Progenitor cell of endocrine pancreas (in vitro differentiated cells): ENCODE measurements at places on chromosomes 1 and 21.

GRCh38 chr1:59674595-59674994 lies 140.2 kb upstream of the HOOK1 start:
- no peak for DNase-seq

DNA sequence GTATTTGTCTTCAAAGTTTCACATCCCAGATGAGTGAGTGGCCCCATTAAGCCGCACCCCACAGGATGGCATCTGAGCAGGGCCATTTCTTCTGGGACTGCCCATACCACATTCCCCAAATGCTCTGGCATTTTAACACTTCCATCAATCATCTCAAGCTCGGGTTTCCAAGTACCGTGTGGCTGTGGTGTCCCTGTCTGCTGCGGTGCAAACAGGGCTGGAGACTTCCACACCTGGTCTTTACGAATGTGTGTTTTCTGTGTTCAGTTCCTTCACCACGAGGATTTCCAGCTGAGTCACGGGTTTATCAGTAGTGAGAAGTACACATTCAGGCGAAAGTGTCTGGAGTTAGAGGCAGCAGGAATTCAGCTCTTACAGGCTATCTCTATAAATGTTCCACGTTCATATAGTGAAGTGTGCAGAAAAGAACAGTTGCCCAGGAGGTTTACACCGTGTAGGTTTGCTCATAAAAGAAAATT lies 195.2 kb downstream of the RHOU start:
- DNase-seq = no peak

DNA sequence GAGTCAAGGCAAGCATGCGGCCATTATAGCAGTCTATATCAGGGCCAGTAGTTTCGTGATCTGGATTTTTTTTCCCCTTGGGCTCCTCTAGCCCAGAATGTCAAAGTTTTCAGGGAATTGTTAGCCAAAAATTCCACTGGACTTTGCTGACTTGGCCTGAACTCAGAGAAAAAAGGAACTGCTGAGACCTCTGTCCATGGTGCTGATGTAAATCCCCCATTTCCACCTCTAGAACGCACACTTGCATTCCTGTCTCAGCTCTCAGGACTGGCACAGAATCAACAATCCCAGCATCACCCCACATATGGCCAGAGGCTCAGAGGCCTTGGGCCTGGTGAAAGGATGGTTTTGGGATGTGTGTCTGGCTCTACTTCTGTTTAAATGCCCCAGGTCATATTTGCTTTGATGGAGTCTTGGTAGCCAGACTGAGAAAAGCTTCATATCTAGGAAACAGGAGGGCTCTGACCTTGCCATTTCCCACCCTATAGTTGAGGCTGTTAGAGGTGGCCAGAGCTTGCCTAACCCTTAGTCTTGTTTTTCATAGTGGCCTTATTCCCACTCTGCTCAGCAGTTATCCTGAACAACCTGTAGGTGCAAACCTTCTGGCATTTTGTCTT lies 16.9 kb upstream of the EFCAB14 start:
- peak; percentile 49 for DNase-seq

- DNase-seq = no peak
Observed at GRCh38 chr1:16023050-16023653, 1.3 kb downstream of the CLCNKA start.

GRCh38 chr21:31479714-31480113 lies 135.7 kb upstream of the TIAM1 start:
- DNase-seq = no peak

GRCh38 chr1:174815036-174815435 lies 184.7 kb upstream of the CACYBP start:
- DNase-seq = no peak

DNA sequence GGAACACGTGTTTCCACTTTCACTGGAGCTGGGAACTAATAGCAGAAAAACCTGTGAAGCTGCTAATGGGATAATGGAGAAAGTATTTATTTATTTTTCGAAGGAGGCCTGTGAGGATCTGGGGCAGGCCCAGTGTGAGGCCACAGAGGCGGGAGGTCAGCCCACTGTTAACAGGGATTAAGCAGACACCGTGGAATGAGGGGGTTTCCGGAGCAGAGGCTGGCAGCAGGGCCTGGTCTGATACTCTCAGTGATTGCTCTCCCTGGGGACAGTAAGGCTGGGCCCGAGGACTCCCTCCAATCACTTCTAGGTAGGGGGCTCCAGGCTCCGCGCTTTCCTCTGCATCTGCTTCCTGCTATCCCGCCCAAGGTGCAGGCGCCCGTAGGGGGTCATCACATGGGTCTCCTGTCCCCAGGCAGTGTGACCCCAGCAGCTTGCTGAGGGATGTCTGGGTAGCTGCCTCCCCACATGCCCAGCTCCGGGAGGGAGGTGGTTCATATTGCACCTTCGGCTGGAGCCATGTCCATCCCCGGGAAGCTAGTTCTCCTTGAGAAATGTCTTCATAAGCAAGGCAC lies 28.8 kb upstream of the CDCA8 start:
- no peak for DNase-seq

GRCh38 chr21:35824136-35824535 lies 236.2 kb downstream of the SETD4 start:
- DNase-seq = no peak

- no peak for DNase-seq
Observed at GRCh38 chr1:193542690-193543089, 356.3 kb upstream of the B3GALT2 start.

GRCh38 chr1:59455206-59455605 lies 158.3 kb downstream of the FGGY start:
- no peak for DNase-seq

DNA sequence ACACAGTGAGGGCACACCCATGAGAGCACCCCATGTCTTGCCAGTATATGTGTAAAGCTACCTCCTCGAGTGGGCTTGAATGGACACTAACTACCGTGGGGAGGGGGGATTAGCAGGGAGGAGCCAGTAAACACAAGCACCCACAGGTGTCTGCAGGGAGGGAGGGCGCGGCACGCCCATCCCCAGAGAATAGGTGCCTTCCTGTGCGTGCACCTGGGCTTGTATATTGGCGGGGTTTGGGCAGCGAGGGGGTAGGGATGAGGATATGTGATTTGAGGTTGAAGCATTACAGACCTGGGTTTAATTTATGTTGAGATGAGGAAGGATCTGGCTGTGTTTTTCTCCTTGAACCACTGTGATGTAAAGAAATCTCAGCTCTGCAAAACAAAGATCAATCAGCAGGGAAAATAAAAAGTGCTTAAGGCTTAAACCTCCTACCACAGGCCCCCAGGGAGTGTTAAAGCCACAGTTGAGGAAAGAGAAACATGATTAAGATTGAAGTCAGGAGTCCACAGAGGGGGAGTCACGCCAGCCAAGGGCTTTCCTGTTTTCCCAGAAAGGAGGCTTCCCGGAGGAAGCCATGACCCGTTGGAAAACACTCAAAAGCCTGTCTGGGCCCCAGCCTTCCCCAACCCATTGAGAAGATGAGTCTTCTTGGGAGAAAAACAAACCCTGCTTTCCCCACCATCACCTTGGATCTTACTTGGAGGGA lies 80.0 kb downstream of the CAMK2N1 start:
- no peak for DNase-seq

GRCh38 chr1:180916771-180917170 lies 4.1 kb downstream of the KIAA1614 start:
- DNase-seq = no peak

- no peak for DNase-seq
Observed at GRCh38 chr1:94092210-94092613, 28.7 kb downstream of the ABCA4 start.

DNA sequence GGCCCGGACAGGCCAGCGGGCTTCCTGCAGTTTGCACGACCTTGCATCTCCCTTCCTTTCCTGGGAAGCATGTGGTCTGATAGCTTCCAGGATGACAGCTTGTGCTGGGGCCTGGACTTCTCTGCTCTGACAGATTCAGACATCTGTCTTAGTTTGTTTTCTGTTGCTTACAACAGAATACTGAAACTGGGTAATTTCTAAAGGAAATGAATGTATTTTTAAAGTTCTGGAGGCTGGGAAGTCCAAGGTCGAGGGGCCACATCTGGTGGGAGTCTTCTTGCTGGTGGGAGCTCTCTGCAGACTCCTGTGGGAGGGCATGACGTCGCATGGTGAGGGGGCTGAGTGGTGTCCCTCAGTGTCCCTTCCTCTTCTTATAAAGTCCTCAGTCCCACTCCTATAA lies 35.3 kb upstream of the TENT5B start:
- no peak for DNase-seq

DNA sequence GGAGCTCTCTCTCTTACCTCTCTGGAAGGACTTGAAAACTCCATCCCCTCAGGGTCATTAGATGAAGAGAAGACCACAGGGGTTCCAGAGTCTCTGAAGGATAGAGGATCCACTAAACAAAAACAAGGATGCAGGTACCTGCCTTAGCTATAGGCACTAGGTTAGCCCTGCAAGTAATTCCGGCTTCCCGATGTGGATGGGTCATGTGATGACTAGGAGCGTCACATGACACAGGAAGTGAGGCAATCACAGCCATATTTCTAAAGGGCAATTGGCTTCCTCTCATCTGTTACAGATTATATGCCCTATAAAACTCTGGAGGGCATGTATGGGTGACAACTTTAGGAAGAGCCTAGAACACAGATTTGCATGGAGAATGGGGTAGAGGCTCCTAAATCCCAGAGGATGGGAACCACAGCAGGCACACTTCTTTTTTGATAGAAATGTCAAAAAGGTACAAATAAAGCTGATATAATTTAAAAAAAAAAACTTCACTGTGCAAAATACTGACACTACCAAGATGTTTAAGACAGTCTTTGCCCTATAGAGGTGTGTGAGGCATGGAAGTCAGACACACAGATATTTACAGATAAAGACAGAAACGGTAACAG lies 14.1 kb downstream of the ENTREP3 start:
- no peak for DNase-seq

DNA sequence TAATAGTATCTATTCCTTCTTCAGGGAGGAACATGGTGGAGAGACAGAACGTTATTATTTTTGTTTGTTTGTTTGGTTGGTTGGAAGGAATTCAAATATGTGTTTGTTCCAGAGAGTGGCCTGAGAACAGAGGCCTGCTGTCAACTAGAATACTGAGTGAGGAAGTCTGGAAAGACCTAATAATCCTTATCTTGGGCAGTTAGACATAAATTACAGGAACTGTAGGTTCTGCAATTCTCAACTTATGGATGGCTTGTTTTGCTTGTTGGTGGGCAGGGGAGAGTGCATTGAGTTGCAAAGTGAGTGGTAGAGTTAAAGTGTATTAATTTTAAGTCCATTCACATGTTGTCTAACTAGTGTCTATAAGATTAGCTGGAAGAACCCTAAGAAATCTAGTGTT lies 197.6 kb downstream of the BACH1 start:
- DNase-seq = no peak

GRCh38 chr1:229397762-229398161 lies 36.1 kb downstream of the ACTA1 start:
- DNase-seq = no peak

- DNase-seq = no peak
Observed at GRCh38 chr1:27624467-27625178, 10.4 kb downstream of the FGR start.

DNA sequence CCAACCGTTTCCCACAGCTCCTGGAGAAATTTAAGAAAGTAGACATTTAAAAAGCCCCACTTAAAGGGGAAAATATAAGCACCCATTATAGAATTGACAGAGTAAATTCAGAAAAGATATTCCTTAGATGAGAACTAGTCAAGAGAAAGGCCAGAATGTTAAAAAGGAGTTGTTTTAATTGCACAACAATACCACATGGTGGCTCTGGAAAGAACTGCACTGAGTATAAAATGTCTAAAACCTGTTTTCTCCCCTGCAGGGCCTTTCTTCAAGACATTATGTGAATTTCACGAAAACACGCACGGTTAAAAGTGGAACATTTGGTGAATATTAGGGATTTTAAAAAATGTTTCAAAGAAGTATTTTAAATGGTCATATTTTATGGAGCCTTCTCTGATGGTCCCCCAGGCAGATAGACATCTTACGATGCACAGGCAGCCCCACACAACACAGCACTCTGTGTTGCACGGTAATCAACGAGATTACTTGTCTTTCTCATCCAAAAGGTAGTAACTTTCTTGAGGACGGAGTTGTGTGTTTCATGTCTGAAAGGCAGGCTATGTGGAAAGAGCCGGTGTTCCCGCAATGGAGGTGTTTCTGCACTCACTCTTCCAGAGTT lies 101.9 kb downstream of the PRRX1 start:
- DNase-seq = no peak

- DNase-seq = no peak
Observed at GRCh38 chr1:29408831-29409605, 172.7 kb downstream of the PTPRU start.

GRCh38 chr1:211353562-211354212 lies 27.1 kb downstream of the TRAF5 start:
- no peak for DNase-seq

DNA sequence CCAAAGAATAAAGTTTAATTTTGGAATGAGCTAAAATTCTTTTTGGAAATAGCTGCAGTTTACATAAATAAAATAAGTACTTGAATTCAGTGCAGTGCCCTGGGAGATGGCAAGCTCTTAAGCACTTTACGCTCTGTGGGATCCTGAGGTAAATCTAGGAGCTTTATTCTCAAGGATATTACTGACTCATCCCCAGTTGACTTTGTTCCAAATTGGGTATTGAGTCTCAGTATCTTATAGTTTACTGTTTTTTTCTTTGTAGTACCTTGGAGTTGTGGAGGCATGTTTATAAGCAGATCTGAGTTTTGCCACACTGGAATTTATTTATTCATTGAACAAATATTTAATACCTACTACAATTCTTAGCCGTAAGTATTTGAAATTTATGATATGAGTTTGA lies 27.4 kb upstream of the HRNR start:
- no peak for DNase-seq

DNA sequence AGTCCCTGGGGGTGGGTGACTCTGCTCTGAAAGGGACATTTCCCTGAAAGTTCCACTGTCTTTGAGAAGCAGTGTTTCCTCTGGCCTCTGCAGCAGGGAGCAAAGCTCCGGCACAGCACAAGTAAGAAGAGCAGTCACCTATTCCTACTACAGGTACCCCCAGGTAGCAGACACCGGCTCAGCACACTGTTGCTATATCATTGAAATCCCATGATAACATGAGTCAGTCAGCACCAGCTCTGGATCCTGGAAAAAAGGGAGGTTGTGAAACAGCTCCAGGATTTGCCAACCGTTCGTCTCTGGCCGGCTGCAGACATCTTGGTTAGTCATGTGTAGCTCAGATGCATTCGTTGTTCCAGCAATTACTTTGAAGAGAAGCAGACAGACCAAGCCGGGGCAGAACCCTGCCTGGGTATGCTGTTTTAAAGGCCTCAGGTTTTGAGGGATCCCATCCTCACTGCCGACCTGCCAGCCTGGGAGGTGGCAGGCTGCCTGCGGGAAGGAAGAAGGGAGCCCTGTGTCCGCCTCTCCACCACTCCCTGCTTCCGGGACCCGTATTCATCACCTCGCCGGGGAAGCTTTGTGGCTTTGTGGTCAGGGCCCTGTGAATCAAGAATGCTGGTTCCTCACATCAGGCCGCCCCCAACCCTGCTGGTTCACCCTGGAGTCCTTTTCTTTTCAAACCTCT lies 139.2 kb downstream of the CLIC6 start:
- DNase-seq = no peak

GRCh38 chr1:67582625-67583461 lies 102.2 kb upstream of the GADD45A start:
- DNase-seq = no peak

GRCh38 chr1:11352816-11353799 lies 80.1 kb downstream of the UBIAD1 start:
- DNase-seq = no peak
